T47D (cell line): ENCODE measurements at places on chromosomes 1 and 21.
A peak's percentile ranks its signal among the peaks of the same experiment; 100 is the strongest.

DNA sequence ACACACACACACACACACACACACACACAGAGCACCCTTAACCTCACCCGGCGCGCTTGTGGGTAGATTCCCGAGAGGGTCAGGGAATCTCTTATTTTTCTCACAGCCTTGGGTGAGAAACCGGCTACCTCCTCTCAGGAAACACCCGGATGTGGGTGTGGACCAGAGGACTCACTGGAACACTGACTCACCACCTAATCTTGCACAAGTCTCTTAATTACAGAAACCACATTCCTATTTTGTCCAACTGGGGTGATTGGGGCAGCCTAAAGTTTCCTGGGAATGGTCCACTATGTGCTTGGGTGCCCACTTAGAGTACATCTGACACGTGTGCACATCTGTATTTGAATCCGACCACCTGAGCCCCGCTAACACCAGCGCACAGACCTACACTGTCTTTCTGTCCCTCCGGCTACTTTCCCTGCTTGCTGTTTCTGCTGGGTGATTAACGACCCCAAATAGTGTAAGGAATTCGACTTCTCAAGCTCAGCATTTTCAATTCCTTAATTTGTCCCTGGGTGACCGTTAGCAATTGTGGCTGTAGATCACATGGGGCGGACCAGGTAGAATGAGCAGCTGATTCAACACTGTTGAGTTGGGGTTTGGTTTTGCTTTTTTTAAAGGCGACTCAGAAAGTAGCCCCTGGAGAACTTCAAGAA lies 14.0 kb upstream of the TBX15 start:
- peak; percentile 4 for DNase-seq

DNA sequence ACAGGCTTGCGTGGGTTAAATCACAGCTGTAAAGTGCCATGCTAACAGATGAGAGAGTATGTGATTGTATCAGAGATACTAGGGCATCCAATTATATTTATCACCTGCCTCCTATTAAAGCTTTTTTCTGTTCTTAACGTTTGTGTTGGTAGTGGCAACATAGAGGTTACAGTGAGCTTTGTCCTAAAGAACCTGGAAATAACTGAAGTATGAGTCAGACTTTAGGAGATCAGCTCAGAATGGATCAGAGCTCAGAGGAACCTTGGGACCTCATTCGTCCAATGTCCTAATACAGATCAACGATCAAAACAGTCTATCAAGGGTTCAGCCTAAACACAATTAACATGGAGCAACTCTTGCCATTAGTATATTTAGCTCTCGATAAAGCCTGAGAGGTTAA lies 81.0 kb downstream of the RGS7 start:
- DNase-seq: no peak

DNA sequence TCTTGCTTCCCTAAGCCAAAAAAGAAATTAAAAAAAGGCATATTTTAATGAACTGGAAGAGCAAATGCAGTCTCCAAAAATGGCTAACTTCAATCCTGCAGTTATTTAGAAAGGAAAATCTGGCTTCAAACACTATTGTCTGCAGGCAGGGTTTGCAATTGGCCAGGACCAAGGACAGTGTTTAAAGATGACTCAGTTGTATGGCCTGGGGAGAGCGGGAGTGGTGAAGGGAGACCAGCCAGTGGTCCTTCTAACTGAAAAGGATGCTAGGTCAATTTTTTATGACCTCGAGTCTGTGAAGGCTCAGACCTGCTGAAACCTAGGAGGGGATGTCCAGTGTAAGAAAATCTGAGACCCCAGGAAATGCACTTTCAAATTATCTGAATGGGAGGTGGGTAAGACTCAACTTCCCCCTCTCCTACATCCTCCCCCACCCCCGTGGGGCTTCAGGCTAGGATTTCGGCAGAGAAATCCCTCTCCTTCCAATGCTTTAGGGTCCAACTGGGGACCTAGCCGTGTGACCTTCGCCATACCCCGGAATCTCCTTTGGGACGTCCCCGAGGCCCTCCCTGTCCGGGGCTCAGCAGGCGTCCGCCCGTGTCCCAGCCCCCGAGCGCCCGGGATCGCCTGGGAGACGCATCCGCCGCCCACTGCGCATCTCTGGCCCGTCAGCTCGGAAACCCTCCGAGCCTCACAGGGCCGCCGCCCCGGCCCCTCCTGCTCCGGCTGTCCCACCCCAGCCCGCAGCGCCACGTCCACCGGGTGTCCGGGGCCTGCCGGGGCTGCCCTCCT lies 602 bp upstream of the RIMKLA start:
- DNase-seq: peak; percentile 10

- DNase-seq: no peak
Observed at GRCh38 chr1:68175621-68176398, 56.5 kb downstream of the WLS start.

- no peak for DNase-seq
Observed at GRCh38 chr1:203401199-203401877, 50.4 kb upstream of the FMOD start.

DNA sequence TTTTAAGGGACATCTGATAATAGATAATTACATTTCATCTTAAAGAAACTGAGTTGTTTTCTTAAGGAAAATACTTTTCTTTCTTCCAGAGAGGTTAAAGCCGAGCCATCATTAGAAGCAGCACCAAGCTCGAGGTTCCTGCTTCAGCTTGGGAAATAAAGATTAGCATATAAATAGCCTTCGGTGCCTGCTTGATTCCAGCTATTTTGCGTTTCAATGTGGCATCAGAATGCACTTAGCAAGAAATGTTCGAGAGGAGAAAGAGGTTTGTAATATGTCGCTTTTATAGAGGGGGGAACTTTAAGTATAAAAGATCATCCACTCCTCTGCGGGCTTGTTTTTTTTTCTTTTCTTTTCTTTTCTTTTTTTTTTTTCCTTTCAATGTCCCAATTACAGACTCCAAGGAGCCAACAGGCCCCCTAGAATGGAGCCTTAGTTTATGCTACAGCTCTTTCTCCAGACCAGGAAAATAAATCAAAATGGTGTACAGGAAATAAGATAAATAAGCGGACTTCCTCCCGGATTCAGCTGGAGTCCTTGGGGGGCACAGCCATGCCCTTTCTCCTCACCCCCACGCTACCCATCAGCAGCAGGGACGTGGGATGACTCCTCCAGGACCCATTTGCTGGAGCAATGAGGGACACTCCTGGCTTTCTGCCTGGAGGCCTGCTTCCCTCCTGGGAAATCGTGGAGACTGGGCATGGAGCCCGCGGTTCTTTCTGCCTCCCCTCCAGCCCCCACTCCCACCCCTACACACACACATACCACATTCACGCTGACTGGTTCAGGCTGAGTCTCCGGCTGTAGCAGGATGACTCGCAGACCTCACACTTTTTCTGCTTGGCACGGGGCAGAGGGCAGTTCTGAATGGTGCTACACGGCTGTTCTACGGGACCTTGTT lies 131.6 kb downstream of the RRAGC start:
- no peak for DNase-seq

- DNase-seq: no peak
Observed at GRCh38 chr1:209439828-209440227, 143.7 kb upstream of the CAMK1G start.

GRCh38 chr1:94654919-94655318 lies 113.4 kb upstream of the F3 start:
- no peak for DNase-seq

- no peak for DNase-seq
Observed at GRCh38 chr1:228810878-228811711, 75.8 kb downstream of the RHOU start.

DNA sequence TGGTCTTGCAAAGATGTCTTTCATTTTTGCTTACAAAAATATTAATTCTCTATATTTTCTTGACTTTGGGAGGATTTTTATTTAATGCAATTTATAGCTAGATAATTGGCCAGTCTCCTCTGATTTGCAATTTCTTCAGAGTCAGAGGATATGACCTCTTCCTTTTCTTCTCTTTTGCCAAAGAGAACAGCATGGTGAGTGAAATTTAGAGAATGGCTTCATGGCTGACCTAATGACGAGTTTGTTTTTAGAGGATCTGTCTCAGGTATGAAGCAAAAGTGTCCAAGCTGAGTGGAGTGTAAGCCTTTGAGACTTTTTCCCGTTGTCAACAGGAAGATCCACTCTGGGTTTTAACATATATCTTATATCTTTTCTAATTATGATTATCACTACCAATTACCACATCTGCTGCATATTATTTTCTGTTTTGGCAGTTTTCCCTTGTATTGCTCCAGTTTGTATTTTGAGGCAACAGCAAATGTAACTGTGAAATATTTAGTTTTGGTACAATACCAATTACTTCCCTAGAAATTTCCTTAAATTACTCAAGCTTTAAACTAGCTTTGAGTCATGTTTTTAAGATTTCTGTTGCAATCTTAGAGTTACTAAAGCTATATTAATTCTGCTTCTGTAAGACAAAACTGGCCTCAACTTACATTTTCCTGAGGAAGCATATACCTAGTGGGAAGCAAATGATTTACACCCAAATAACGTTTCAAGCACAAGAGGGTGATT lies 332.8 kb upstream of the ZRANB2 start:
- no peak for DNase-seq

DNA sequence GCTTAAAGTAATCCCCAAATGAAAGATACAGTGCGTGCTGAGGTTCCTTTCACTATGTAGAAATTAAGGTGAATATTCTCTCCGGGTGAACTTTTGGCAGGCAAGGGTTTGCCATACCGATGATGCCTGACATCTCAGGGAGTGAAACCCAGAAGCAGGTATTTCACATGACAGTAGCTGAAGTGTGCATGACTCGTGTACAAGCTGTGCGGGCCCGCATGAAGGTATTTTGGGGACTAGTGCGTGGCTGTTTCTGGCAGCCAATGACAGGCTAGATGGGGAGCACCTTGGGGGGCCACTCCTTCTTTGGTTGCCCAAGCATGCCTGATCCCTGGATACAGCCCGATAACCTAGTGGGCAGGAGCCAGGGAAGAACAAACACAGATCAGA lies 569.0 kb downstream of the SMYD3 start:
- DNase-seq: no peak

- DNase-seq: peak; percentile 39
Observed at GRCh38 chr1:9996624-9997582, at the start of gene RBP7. Gene RBP7, plus strand, starts transcription at chr1:9997228. Its CDS starts 31 bp downstream, at chr1:9997259.

DNA sequence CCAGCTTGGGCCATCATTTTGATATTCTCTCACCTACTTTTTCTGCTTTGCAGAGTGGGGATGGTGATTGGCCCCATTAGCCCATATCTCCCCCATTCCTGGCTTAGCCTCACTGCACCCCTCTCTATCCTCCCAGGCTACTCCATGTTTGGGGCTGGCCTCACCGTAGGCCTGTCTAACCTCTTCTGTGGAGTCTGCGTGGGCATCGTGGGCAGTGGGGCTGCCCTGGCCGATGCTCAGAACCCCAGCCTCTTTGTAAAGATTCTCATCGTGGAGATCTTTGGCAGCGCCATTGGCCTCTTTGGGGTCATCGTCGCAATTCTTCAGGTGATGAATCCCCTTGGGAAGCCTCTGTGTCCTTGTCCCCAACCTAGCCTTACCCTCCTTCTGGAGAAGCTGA lies 2.1 kb upstream of the B4GALT2 start:
- no peak for DNase-seq

GRCh38 chr1:11980676-11980972 lies 380 bp downstream of the MFN2 start:
- peak; percentile 6 for DNase-seq

- no peak for DNase-seq
Observed at GRCh38 chr1:119482517-119483425, 24.2 kb upstream of the HSD3B1 start.

DNA sequence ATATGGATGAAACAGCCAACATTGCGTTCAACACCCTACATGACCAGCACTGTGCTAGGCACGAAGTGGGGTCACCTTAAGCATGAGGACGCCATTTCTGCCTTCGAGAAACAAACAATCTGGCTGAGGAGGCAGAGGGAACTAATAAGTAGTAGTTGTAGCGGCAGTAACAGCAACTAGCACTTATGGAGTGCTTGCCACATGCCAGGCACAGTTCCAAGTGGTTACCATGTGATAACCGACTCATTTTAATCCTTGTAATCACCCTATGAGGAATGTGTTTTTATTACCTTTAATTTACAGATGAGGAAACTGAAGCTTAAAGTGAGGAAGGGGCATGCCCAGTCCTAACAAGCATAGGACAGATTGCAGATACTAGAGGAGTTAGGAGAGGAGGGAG lies 33.7 kb downstream of the KCND3 start:
- no peak for DNase-seq

DNA sequence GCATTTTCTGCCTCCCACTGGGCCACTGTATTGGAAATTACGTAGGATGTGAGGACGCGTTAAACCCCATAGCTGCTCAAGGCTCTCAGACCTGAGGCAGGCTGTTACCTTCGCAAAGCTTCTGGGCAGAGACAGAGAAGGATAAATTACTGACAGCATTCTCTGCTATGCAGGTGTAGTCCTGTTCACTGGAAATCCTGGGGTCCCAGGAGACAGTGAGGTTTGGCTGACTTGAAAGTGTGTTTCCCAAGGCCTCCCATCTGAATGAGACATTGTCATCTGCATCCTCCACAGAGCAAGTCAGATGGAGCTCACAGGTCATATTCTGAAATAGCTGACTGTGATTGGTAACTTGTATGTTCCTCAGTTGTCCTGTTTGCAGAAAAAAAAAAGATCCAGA lies 32.0 kb downstream of the SLAMF6 start:
- DNase-seq: no peak

DNA sequence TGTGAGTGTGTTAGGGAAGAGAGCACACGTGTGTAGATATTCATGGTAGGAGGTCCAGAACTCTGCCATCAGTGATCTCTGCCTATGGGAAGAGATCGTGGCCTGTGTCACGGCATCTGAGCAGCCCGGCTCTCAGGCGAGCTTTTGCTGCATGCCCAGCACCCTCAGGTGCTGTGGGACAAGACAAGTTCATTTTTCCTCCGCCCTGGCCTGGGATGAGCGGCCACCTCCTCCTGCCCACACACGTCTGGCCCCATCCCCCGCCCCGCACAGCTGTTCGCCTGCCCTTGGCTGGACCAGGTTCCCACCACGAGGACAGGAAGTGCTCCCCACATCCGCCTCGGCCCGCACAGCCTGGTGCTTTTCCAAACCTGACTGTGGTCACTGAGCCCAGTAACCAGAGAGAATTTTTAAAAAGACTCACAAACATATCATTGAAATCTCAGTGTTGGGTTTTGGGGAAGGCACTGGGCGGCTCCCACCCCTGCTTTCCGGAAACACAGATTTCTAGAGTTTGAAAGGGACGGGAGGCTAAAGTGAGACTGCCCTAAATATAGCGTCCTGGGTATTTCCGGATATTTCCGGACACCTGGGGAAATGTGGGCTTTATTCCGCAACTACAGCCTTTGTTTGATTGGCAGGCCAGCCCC lies 18.0 kb downstream of the BMP8A start:
- DNase-seq: no peak

- no peak for DNase-seq
Observed at GRCh38 chr1:77024500-77024899, 157.2 kb downstream of the ST6GALNAC5 start.

DNA sequence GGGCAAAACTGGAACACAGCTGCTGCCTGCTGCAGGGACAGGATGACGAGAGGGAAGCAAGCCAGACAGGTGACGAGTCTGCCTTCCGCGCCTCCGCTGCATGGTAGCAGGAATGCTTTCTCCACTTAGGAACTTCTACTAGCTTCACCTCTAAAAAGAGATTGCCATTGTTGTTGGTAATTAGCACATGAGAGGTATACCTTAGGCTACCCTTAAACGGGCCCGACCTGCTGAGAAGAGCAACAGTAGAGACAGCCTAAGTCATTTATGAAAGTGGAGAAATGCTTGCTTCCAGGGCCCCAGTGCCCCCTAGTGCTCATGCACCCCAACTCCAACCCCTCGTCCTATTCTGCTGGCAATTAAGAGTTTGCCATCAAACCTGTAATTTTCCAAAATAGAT lies 96.9 kb upstream of the AKT3 start:
- DNase-seq: no peak
